ENCODE measurements at places on chromosomes 2 and 18. TPM values are rescaled to one million over a fixed set of nuclear protein-coding genes. Genes with fewer than 3 reads are reported as not detected.

Gene LAMA1
- not detected for total RNA-seq

Gene CXCR1
- total RNA-seq: not detected

Gene FBXO41
- total RNA-seq: 5.2 TPM

Gene C2orf80
- not detected for total RNA-seq

Gene ABCG8
- not detected for total RNA-seq

Gene FECH
- 33.0 TPM for total RNA-seq

Gene FAM228A
- total RNA-seq: not detected

- peak; percentile 78 for DNase-seq
- peak overlapping the region; percentile 41 for H3K27ac ChIP-seq
- peaks cover 30% of the 10 kb centered on the region for H3K36me3 ChIP-seq
- no peak overlapping the region for H3K4me3 ChIP-seq
- H3K4me1 ChIP-seq: no peaks in the 10 kb centered on the region
- no peaks in the 10 kb centered on the region for H3K27me3 ChIP-seq
Observed at GRCh38 chr2:150472511-150472899, 15.0 kb downstream of the RND3 start.

- no peaks in the 10 kb centered on the region for H3K36me3 ChIP-seq
- H3K27ac ChIP-seq: no peak overlapping the region
- no peak overlapping the region for H3K4me3 ChIP-seq
- no peak for DNase-seq
- no peaks in the 10 kb centered on the region for H3K27me3 ChIP-seq
Observed at GRCh38 chr2:56981554-56981953, 797.8 kb downstream of the CCDC85A start.

- no peaks in the 10 kb centered on the region for H3K4me1 ChIP-seq
- no peak for DNase-seq
- H3K36me3 ChIP-seq: no peaks in the 10 kb centered on the region
- no peak overlapping the region for H3K4me3 ChIP-seq
- H3K27me3 ChIP-seq: no peaks in the 10 kb centered on the region
Observed at GRCh38 chr18:40109252-40110049, 1845.6 kb upstream of the PIK3C3 start.

DNA sequence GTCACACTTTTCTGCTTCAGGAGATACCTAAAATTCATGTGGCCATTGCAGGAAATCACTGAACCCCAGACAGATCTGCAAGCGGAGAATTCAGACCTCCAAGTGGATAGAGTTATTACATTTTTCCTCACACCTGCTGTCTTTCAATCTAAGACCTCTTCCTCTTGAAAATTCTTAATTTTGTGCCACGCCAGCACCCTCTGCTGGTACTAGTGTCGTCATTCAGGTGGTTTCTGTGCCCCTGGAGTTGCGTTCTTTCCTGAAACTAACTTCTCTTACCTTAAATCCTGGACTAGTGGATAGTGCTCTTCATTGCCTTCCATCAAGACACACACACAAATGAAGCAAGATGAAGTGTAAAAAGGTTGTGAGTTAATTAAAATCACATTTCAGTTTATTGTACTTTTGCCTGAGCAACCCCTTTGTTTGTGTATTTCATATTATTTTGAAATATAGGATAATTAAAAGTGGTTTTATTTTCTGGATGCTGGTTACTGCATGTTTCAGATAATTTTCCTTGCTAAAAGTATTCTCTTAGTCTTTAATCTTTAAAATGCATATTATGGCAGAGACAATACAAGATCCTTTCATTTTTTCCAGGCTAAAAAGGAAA is 1.6 kb upstream of the DNER start:
- DNase-seq: no peak
- no peaks in the 10 kb centered on the region for H3K36me3 ChIP-seq
- no peak overlapping the region for H3K4me3 ChIP-seq
- H3K27me3 ChIP-seq: peaks cover 10% of the 10 kb centered on the region
- no peak overlapping the region for H3K27ac ChIP-seq
- H3K4me1 ChIP-seq: peaks cover 12% of the 10 kb centered on the region

- H3K27me3 ChIP-seq: no peaks in the 10 kb centered on the region
- H3K27ac ChIP-seq: no peak overlapping the region
- H3K36me3 ChIP-seq: no peaks in the 10 kb centered on the region
- H3K4me3 ChIP-seq: no peak overlapping the region
- no peak for DNase-seq
Observed at GRCh38 chr2:12950957-12951656, 234.4 kb downstream of the TRIB2 start.

DNA sequence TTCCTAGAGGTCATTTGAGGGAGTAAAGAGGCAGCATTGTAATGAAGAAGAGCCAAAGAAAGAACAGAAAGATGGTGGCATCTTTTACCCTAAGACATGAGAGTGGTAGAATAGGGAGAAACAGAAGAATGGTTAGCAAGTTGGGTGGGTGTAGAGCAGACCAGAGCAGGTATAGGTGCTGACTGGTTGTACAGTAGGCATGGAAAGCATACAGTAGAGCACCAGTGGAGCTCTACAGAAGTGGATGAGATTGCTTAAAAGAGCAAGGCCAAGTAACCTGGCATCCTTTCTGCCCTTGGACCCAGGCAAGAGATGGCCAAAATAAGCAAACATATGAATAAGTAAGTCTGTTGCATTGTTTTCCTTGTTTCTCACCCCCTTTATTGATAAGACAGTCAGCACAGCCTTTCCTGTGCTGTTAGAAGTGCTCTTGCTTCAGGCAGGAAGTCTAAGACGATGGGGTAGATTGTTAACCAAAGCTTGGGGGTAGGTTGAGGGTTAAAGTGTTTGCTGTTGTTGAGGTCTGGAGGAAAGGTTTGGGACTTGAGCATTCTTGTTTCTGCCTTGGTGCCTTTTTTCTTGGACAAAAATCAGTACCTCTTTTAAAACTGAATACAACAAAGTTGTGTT is 76.9 kb downstream of the DIS3L2 start:
- H3K4me3 ChIP-seq: no peak overlapping the region
- H3K4me1 ChIP-seq: no peaks in the 10 kb centered on the region
- no peaks in the 10 kb centered on the region for H3K27me3 ChIP-seq
- peaks cover 12% of the 10 kb centered on the region for H3K36me3 ChIP-seq

GRCh38 chr2:182628916-182629315 is 87.1 kb upstream of the DNAJC10 start:
- no peaks in the 10 kb centered on the region for H3K36me3 ChIP-seq
- no peak for DNase-seq
- H3K27ac ChIP-seq: no peak overlapping the region
- no peaks in the 10 kb centered on the region for H3K4me1 ChIP-seq
- H3K27me3 ChIP-seq: no peaks in the 10 kb centered on the region

DNA sequence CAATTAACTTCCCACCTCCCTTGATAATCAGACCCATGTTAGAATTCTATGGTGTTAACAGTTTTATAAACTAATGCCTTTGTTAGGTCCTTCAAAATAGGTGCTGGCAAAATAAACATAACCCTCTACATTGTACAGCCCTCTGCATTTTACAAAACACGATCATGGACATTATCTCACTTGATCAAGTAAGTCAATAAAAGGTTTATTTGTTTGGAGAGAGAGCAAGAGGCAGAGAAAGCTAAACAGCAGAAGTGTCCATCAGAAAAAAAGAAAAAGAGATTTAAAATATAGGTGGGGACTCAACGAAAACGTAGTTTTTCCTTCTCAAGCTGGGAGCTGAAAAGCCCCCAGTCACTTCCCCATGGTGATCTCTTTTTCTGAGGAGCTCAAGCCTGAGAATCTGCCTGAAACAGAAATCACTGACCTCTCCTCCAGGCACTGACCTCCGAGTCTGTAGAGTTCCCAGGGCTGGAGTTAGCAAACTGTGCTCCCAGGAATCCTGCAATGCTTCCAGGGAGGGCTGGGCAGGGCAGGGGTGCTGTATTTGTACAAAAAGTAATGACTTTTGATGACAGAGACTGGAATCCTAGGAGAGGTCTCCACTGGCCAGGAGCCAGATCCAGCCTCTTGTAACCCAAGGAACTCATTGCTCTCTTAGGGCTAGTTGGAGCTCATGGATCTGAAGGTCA is 137.8 kb upstream of the KLHL29 start:
- H3K27me3 ChIP-seq: no peaks in the 10 kb centered on the region
- no peaks in the 10 kb centered on the region for H3K36me3 ChIP-seq
- no peak overlapping the region for H3K27ac ChIP-seq
- no peak for DNase-seq

GRCh38 chr2:104465981-104466380 is 387.9 kb upstream of the POU3F3 start:
- no peaks in the 10 kb centered on the region for H3K4me1 ChIP-seq
- H3K27me3 ChIP-seq: no peaks in the 10 kb centered on the region
- no peaks in the 10 kb centered on the region for H3K36me3 ChIP-seq
- H3K27ac ChIP-seq: no peak overlapping the region

DNA sequence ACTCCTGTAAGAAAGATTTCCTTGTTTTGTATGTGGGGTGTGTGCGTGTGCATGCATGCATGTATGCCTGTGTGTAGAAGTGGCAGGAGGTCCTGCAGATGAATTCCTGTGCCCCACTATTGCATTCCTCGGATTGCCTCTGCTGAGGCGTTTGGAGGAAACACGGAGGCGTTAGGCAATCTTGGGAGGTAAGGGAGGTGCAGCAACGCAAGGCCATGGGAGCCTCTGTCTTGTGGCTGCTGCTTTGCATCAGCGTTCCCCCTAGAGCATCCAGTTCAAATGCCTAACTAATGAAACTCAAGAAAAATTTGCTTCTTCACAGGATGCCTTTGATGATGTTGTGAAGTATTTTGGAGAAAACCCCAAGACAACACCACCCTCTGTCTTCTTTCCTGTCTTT is 80.0 kb downstream of the PRPF40A start:
- no peaks in the 10 kb centered on the region for H3K27me3 ChIP-seq
- no peaks in the 10 kb centered on the region for H3K4me1 ChIP-seq
- H3K27ac ChIP-seq: no peak overlapping the region
- DNase-seq: no peak
- H3K36me3 ChIP-seq: peaks cover 63% of the 10 kb centered on the region

GRCh38 chr2:174781298-174781697 is 17.0 kb upstream of the CHRNA1 start:
- no peaks in the 10 kb centered on the region for H3K36me3 ChIP-seq
- H3K27me3 ChIP-seq: no peaks in the 10 kb centered on the region
- DNase-seq: no peak
- H3K4me3 ChIP-seq: no peak overlapping the region
- H3K4me1 ChIP-seq: no peaks in the 10 kb centered on the region

- H3K4me1 ChIP-seq: no peaks in the 10 kb centered on the region
- DNase-seq: no peak
- H3K27ac ChIP-seq: no peak overlapping the region
- no peak overlapping the region for H3K4me3 ChIP-seq
Observed at GRCh38 chr2:65681503-65681902, 249.1 kb upstream of the SPRED2 start.

- H3K27ac ChIP-seq: no peak overlapping the region
- no peak for DNase-seq
- H3K4me3 ChIP-seq: no peak overlapping the region
- H3K4me1 ChIP-seq: no peaks in the 10 kb centered on the region
- no peaks in the 10 kb centered on the region for H3K27me3 ChIP-seq
Observed at GRCh38 chr2:180664507-180664906, 315.9 kb upstream of the UBE2E3 start.
